Effector memory CD4-positive, alpha-beta T cell (primary cell): ENCODE measurements at places on chromosomes 5 and 9.

- no peaks in the 10 kb centered on the region for H3K4me1 ChIP-seq
- no peak overlapping the region for H3K27ac ChIP-seq
- H3K27me3 ChIP-seq = no peaks in the 10 kb centered on the region
- no peak for DNase-seq
Measured at GRCh38 chr9:114465906-114466900, 39.1 kb downstream of the WHRN start.

GRCh38 chr5:75617736-75618352 is 6.6 kb downstream of the ANKDD1B start:
- no peaks in the 10 kb centered on the region for H3K36me3 ChIP-seq
- DNase-seq = no peak
- no peak overlapping the region for H3K27ac ChIP-seq
- H3K4me3 ChIP-seq = no peak overlapping the region

DNA sequence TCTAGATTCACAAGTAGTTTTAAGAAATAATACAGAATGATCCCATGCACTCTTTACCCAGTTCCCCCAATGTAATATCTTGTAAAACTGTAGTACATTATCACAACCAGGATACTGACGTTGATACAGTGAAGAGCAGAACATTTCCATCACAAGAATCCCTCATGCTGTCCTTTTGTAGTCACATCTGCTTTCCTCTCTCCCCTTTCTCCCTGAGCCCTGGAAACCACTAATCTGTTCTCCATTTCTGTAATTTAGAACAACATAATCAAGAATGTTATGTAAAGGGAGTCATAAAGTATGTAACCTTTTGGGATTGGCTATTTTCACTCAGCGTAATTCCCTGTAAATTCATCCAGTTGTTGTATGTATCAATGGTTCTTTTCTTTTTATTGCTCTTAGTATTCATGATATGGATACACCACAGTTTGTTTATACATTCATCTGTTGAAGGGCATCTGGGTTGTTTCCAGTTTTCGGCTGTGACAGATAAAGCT is 61.1 kb downstream of the ERCC6L2 start:
- no peak overlapping the region for H3K4me3 ChIP-seq
- no peaks in the 10 kb centered on the region for H3K4me1 ChIP-seq
- H3K27me3 ChIP-seq = no peaks in the 10 kb centered on the region
- H3K36me3 ChIP-seq = peaks cover 8% of the 10 kb centered on the region
- no peak for DNase-seq

DNA sequence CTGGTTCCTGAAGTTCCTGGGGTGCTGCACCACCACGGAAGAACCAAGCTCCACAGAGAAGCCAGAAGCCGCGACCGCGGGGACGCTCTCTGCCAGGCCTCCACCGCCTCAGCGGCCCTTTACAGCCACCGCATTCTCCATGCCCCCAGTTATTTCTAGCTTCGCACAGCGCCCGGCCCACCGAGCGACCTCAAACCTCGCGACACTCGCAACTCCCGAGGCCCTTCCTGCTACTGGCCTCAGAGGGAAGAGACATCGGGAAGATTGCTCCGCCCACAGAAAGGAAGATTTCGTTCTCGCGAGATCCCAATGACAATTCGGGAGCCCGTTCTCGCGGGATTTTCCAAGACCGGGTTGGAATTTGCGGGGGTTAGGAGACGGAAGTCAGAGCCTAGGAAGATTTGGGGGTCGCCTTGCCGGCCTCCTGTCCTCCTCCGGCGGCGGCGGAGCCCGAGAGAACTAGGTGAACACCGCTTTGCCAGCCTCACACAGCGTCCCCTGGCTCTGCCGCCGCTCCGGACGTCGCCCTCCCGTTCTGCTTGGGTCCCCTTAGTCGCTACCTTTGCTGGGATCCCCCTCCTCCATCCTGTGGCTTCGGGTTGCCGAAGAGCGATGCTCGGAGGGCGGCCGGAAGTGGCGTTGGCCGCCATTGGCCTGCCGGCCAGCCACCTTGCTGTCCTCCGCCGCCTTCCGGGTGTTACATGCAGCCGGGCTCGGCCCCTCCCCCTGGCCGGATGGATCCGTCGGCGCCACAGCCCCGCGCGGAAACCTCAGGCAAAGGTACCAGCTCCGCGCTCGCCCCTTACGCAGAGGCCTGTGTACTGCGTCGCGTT is at the start of gene ERCC6L2:
TSS of gene ERCC6L2 (plus strand) at position 387 of the 833 bp plus-strand sequence. CDS start at position 735, 348 bp downstream.
- no peak within 1 kb of the TSS for H3K4me3 ChIP-seq
- peaks cover 5% of the 10 kb centered on the region for H3K36me3 ChIP-seq
- no peak within 1 kb of the TSS for H3K27ac ChIP-seq
- H3K27me3 ChIP-seq = no peaks in the 10 kb centered on the region
- H3K4me1 ChIP-seq = peaks cover 6% of the 10 kb centered on the region

- no peak overlapping the region for H3K27ac ChIP-seq
- H3K4me1 ChIP-seq = no peaks in the 10 kb centered on the region
- H3K4me3 ChIP-seq = no peak overlapping the region
Measured at GRCh38 chr5:6043491-6044310, 334.6 kb downstream of the MED10 start.
